ENCODE measurements at places on chromosomes 6 and 20. TPM values are rescaled to one million over a fixed set of nuclear protein-coding genes. Genes with fewer than 3 reads are reported as not detected.
A peak's percentile ranks its signal among the peaks of the same experiment; 100 is the strongest.

The ARMH2 gene
- total RNA-seq = not detected

DNA sequence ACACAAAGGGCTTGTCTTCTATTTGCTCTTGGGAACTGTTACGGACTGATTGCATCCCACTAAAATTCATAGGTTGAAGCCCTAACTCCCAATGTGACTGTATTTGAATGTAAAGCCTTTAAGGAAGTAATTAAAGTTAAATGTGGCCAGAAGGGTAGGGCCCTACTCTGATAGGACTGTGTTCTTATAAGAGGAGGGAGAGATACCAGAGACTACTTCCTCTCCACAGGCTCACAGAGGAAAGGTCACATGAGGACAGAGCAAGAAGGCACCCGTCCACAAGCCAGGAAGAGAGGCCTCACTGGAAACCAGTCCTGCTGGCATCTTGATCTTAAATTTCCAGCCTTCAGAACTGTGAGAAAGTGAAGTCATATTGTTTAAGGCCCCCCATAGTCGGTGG, 211.9 kb downstream of the CDH26 start:
- H3K4me1 ChIP-seq = no peaks in the 10 kb centered on the region
- no peak overlapping the region for H3K27ac ChIP-seq
- no peaks in the 10 kb centered on the region for H3K36me3 ChIP-seq
- peaks cover under 1% of the 10 kb centered on the region for H3K27me3 ChIP-seq
- no peak overlapping the region for H3K4me3 ChIP-seq

GRCh38 chr6:37979392-37980221, 160.1 kb downstream of the ZFAND3 start:
- no peak for DNase-seq
- no peak overlapping the region for H3K27ac ChIP-seq
- no peaks in the 10 kb centered on the region for H3K27me3 ChIP-seq
- no peaks in the 10 kb centered on the region for H3K4me1 ChIP-seq
- no peaks in the 10 kb centered on the region for H3K36me3 ChIP-seq

GRCh38 chr6:12529364-12530019, 187.1 kb upstream of the PHACTR1 start:
- H3K4me3 ChIP-seq = no peak overlapping the region
- peak overlapping the region; percentile 1 for H3K27ac ChIP-seq
- H3K27me3 ChIP-seq = no peaks in the 10 kb centered on the region
- DNase-seq = peak; percentile 34

DNA sequence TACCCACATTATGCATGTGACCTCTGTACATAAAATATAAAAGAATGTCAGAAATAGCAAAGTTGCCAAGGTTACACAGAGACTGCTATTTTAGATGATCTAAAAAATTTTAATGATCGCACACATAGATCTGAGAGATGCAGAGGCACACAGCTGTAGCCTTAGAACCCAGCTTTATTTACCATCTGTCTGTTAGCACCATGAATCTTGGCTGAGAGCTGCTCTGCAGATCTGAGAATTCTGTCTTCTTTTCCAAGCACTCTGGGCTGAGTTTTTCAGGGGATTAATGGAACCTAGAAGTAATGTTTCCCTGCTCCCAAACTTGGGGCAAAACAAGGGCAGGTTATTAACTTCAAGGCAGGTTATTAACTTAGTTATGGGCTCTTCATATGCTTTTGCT, 248.7 kb upstream of the JAG1 start:
- no peak overlapping the region for H3K4me3 ChIP-seq
- no peaks in the 10 kb centered on the region for H3K4me1 ChIP-seq
- H3K27ac ChIP-seq = no peak overlapping the region
- DNase-seq = no peak

All from colonic mucosa (tissue), 4 donors.